Activated T-helper 1 cell treated with anti-CD3 and anti-CD28 coated beads, Interleukin-2, amount 50 U/mL, for 16 hours (primary cell): ENCODE measurements at places on chromosomes 13 and 19.

DNA sequence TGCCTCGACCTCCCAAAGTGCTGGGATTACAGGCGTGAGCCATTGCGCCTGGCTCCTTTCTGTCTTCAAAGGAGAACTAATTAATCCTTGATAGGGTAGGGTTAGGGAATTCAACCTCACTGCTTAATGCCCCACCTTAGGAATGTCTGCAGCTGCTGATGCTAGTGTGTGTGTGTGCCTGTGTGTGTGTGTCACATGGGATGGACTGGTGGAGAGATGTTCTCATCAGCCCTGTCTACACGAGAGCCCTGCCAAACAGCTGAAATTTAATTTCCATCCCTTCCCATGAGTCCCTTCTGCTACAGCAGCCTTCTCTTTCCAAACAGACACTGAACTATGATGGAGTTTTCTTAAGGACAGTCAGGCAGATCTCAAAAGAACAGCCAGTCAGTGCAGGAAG is 46.5 kb upstream of the CLDN10 start:
- DNase-seq, result no peak

- DNase-seq, result no peak
These were observed 4.3 kb upstream of the POSTN start for GRCh38 chr13:37602733-37603381.

DNA sequence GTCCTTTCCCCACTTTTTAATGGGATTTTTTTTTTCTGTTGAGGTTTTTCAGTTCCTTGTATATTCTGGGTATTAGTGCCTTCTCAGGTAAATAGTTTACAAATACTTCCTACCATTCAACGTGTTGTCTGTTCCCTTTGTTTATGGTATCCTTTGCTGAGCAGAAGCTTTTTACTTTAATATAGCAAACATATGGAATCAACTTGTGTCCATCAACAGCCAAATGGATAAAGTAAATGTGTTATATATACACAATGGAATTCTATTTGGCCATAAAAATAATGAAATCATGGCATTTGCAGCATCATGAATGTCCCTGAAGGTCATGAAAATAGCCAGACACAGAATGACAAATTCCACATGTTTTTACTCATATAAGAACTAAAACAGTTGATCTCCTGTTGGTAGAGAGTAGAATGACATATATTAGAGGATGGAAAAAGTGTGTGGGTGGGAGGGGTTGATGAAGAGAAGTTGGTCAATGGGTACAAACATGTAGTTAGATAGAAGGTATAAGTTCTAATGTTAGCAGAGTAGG is 500.8 kb downstream of the SLITRK6 start:
- DNase-seq, result no peak

DNA sequence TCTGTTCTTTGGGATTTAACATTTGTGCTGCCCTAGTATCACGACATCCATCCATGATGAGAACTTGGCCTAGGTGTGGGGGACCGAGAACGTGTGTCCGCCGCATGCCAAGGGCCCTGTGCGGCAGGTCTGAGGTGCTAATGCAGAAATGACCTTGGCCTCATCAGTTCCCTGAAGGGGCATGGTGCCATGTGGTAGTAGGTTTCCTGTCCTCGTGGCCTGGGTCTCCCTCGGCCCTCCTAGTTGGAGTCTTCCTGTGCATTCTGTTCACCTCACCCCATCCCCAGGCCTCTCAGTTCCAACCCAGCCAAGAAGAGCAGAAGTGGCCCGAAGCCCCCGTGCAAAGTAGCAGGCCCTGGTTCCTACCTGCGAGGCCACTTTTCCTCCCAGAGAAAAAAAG is 59.8 kb downstream of the GGACT start:
- DNase-seq, result no peak

DNA sequence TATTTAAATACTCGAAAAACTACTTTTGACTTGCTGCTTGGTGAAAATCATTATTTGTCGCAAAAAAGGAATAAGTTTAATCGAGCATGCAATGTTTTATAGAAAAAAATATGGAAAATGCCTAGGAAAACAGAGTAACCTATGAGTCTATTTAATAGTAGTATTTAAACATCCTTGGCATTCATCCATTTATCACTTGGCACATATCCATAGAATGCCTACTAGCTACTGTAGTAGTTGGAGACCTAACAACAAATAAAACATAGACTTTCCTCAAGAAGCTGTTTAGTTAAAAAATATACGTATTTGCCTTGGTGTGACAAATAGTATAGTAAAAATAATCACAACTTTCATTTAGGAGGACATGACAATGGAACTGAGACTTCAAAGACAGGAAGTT is 302.1 kb downstream of the DIAPH3 start:
- DNase-seq, result no peak

DNA sequence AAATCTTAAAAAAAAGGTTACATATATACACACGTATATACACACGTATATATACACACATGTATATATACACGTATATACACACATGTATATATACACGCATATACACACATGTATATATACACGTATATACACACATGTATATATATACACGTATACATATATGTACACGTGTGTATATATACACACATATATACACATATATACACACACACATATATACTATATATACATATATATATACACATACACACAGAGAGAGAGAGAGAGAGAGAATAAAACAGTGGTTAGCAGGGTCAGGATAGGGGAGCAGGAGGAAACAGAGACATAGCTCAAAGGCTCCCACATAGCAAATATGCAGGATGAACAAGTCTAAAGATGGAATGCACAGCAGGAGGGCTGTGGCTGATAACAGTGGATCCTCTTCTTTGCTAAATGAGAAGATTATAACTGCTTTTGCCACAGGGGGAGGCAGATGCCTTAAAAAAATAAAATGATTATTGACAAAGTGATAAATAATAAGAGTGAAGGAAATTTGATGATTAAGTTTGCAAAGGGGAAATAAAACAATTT is 714.5 kb downstream of the UQCRFS1 start:
- no peak for DNase-seq

DNA sequence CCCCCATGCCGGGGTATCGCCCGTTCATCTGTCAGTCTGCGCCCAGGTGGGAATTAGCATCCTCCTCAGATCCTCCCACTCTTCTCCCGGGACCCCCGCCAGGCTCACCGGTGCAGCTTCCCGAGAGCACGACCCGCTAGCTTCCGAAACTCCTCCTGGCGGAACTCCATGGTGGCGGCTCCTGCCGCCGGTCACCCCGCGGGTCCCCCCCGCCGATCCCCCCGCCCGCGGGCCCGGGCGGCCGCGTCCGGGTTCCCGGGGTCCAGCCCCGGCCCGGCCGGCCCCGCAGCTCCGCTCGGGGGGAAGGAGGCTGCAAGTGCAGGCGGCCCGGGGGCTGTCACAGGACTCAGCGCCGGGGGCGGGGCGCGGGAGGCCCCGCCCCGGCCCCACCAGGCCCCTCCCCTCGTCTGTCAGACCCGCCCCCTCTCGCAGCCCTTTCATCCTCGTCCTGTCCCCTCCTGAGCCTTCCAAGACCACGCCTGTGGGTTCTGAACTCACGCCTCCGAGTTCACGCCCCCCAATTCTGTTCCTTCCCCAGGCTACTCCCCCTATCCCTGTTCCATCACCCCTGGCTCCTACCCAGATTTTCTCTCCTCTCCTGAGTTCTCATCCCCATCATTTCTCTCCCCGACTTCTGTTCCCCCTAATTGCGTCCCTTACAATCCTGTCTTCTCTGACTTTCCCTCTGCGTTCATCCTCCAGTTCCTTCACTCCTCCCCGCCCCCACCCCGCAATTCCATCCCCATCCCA is at the start of gene SLC17A7:
SLC17A7 (minus strand) TSS at position 318 of the 750 bp plus-strand sequence; CDS start at position 170, 148 bp downstream.
- DNase-seq, result peak; percentile 35

GRCh38 chr19:28858933-28859332 is 354.0 kb downstream of the UQCRFS1 start:
- no peak for DNase-seq

DNA sequence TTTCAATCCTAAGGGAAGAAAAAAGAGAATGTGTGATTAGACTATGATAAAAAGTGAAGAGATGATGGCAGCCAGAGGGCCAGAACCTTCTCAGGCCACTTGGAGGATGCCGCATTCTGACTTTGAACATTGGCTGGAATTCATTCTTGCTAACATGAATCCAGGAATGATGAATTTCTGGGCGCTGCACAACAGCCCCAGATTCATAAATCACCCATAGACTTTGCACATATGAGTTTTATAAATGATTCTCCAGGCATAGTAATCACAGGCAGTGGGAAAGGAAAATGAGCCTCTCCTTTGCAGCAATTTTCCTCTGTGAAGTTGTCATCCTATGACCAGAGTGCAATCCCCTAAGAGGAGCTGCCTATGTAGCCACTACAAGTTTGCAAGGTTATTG is 555.4 kb downstream of the KCTD12 start:
- DNase-seq, result no peak

DNA sequence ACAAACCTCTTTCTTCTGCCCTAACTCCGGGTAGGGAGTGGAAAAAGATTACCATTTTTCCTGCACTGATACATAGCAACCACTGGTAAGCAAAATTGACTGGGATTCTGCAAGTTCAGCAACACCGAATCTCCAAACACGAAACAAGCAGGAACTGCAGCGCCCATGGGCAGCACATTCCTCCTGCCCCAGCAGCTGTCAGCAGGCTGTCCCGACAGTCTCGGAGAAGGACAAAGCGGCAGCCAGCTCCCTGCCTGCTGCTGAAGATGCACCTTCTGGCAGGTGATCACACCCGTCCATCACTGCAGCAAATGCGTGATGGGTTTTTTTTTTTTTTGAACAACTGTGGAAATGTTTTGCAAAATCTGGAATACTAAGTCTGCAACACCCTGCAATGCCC is 6.7 kb downstream of the TMTC4 start:
- DNase-seq, result no peak

- no peak for DNase-seq
These were observed 254.2 kb downstream of the GPC5 start for GRCh38 chr13:91652404-91653301.

- DNase-seq, result no peak
These were observed 1075.8 kb downstream of the PCDH9 start for GRCh38 chr13:66154354-66154753.

- no peak for DNase-seq
These were observed 17.6 kb upstream of the WDR88 start for GRCh38 chr19:33114312-33114711.

- DNase-seq, result no peak
These were observed 7.7 kb upstream of the PROZ start for GRCh38 chr13:113150550-113151365.

DNA sequence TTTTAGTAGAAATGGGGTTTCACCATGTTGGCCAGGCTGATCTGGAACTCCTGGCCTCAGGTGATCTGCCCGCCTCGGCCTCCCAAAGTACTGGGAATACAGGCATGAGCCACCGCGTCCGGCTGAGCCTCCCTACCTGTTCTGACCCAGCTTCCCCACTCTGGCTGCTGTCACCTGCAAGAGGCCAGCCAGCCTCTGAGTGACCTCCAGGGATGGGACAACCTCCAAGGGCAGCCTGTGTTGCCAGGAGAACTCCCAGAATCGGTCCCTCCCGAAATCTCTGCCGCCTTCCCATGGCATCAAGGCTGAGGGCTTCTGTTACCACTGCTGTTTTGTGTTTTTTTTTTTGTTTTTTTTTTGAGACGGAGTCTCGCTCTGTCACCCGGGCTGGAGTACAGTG is 11.3 kb downstream of the CERS4 start:
- no peak for DNase-seq

DNA sequence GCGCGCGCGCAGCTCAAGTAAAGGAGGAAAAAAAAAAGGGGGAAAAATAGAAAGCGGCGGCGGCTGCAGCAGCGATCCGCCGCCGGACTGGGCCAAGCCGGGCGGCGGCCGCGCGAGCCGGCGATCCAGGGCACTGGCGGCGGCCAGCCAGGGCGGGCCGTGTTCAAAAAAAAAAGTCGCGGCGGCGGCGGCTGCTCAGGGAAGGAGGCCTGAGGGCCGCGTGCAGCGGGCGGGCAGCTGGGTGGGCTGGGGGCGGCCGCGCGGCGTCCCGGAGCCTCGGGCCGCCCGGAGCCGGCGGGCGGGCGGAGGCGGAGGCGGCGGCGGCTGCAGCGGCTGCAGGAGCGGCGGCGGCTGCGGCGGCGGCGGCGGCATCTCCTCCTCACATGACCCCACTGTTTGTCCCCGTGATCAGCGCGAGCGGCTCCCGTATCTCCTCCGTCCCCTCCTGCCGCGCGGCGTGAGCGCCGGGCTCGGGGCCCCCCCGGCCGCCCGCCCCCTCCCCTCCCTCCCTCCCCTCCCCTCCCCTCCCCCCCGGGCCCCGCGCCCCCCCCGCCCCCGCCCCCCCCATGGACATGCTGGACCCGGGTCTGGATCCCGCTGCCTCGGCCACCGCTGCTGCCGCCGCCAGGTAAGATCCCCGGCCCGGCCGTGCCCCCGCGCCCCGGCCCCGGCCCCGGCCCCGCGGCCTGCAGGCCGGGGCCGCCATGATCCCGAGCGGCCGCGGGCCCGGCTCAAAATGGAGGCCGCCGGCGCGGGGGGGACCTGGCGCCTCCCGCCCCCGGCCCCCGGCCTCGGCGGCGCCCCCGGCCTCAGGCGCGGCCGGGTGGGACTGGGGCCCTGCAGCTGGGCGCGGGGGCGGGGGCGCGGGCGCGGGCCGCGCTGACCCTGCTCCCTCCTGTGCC is at the start of gene USF2:
USF2 (plus strand) TSS at position 427 of the 902 bp plus-strand sequence; CDS start at position 567, 140 bp downstream.
- DNase-seq, result peak; percentile 42

DNA sequence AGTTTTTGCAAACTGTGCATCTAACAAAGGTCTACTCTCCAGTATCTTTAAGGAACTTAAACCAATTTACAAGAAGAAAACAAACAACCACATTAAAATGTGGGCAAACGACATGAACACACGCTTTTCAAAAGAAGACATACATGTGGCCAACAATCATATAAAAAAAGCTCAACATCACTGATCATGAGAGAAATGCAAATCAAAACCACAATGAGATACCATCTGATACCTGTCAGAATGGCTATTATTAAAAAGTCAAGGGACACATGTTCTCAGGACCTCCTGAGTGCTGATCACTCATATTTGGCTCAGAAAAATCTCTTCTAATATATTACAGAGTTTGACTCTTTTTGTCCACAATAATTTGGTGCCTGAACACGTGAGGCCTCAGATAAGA is 14.2 kb upstream of the LILRB1 start:
- no peak for DNase-seq

- no peak for DNase-seq
These were observed 18.4 kb downstream of the EPN1 start for GRCh38 chr19:55693336-55693974.
